ENCODE measurements at places on chromosomes 5 and 9.

DNA sequence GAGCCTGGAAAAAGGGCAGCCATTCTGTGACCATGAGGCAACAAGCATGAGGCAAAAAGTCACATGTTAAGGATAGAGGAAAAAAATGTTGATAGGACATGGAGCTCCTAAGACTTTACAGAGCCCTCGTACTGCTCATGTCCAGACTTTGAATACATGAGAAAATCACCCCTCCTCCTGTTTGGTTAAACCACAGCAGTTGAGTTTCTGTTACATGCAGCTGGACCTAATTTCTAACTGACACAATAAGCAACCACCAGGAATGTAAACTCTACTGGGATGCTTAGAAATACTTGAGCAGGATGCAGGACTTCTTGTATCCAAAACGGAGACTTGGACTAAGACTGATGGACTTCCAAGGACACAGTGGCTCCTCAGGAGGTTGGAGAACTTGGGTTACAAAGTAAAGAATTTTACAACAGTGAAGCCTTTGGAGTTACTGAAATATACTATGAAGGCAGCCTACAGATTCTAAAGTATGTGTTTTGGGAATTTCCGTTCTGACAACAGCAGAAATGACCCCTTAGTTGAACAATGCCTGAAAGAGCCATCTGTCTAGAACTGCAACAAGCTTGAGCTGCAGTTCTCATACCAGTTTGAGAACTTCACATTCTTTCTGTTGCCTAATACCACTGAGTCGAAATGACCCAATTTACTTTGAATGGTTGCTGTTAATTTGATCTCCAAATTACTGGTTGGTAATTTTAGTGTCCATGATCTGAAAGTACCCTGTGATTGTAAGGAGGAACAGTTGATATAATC lies 268.9 kb downstream of the PIK3R1 start:
- DNase-seq: no peak

DNA sequence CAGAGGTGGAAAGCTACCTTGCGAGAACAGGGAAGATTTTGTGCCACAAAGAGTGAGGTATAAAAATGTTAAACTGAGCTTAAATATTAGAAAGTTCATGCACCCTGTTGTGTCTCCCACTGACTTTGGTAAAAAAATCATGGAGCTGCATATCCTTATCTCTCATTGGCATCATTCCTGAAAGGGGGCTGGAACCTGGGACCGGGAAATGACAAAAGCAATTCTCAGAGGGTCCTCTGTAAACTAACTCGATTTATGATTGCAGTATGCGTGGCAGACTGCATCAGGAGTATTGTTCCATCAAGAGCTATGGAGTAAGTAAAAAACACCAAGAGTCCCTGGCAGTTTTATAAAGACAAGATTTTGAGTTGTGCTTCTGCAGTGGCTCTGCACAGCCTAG lies 148.8 kb downstream of the DCP2 start:
- no peak for DNase-seq

DNA sequence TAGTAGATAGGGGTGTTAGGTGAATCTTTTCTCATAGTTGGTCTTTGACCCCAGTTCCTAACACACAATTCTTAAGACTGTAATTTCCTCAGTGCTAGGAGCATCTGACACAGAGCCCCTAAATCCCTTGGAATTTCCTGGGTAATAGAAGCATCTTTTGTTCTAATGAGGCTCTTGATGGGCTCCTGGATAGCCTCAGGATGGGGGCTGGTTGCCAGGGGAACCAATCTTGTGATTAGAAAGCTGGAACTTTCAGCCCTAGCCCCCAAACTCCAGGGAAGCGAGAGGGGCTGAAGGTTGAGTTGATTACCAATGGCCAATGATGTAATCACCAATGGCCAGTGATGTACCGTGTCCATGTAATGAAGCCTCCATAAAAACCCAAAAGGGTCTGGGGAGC lies 44.5 kb downstream of the CCDC125 start:
- DNase-seq: no peak

DNA sequence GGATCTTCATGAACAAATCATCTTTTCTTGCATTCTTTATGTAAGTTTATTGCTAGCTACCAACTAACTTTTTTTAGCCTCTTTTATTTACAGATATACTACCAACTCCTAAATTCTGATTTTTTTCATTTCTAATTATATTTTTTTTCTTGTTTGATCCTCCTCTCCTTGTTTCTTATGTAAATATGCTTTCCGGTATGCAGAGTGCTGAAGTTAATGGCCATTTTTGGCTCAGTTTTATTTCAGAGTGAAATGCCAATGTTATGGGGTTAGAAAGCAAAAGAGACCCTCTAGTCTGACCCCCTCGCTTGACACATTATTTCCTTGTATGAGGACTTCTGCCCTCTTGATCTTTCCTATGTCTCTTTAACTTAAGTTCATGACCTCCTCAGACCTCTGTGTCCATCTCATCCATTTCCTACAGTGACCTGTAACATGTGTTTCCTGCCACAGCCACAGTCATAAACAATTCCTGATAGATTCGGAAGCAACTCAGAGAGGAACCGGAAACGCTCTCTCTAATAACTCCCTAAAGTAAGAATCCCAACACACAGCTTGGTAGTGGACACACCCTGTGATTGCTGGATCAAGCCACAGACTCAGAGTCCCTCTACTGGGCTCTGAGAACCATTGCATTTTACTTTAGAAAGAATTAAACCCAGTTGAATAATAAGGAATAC lies 42.9 kb upstream of the AFAP1L1 start:
- DNase-seq: no peak

DNA sequence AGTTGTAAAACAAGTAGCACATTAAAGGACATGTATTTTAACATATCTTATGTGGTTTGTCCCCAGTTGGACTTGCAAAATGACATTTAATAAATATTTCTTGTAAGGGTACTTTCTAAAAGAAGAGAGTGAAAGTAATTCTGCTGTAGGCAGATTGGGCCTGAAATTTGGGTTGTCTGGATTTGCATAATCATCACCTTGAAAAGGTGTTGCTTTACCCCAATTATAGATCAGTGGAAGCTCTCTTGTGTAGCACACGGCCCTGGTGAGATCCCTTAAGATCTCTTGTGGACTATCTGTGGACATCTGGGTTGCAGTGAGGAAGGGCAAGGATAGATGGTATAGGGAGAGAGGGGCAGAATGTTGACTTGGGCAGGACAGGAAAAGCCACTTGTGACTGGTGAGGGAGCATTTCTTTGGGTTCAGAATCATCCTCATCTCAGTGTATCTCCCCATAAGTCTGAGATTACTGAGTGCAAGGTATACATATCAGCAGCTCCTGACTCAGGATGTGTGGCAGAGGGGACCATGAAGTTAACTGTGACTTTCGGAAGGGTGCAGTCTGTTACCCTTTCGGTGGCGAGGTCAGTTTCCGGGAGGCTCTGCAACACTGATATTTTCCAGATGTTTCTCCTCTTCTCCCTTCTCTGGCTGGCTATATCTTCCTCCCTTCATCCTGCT lies 2.0 kb upstream of the TNFAIP8 start:
- DNase-seq: peak; percentile 72

- no peak for DNase-seq
Observed at GRCh38 chr9:33287087-33287490, 3.2 kb upstream of the NFX1 start.
